ENCODE measurements at places on chromosomes 5 and 9. TPM values are rescaled to one million over a fixed set of nuclear protein-coding genes. Genes with fewer than 3 reads are reported as not detected.

FOXD4L3 gene
- not detected for total RNA-seq

PCDHGA7 gene
- 4.9 TPM for total RNA-seq

KIF20A gene
- 4.1 TPM for total RNA-seq

CCDC171 gene
- total RNA-seq = 28.9 TPM

FAM151B gene
- total RNA-seq = 38.3 TPM

NSG2 gene
- total RNA-seq = 942 TPM

Data from frontal cortex (tissue), 4 donors.